NCI-H460 (cell line): ENCODE measurements at places on chromosomes 12 and 14.

- DNase-seq = no peak
Measured at GRCh38 chr14:93285044-93285443, 47.8 kb downstream of the BTBD7 start.

DNA sequence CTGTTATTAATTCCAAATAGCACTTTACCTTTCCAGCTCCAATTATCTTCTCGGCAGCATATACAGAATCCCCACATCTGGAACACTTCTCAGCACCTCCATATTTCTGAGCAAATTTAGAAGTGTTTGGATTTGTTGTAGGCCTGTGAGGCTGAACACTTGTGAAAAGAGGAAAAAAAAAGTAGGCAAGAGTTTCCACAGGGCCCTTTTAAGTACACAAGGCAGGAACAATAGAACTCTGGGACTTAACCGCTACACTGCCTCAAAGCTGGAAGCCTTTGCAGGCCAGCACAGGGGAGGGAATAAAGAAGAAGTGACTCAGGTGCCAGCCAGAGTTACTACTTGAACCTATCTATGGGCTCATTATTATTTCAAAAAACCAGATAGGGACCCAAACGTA lies 18.6 kb downstream of the CSRP2 start:
- DNase-seq = no peak

- no peak for DNase-seq
Measured at GRCh38 chr12:128872303-128872702, 19.0 kb downstream of the GLT1D1 start.

GRCh38 chr12:72077111-72077820 lies 138.6 kb downstream of the TPH2 start:
- no peak for DNase-seq

- DNase-seq = no peak
Measured at GRCh38 chr14:66074537-66074936, 411.6 kb upstream of the CCDC196 start.

DNA sequence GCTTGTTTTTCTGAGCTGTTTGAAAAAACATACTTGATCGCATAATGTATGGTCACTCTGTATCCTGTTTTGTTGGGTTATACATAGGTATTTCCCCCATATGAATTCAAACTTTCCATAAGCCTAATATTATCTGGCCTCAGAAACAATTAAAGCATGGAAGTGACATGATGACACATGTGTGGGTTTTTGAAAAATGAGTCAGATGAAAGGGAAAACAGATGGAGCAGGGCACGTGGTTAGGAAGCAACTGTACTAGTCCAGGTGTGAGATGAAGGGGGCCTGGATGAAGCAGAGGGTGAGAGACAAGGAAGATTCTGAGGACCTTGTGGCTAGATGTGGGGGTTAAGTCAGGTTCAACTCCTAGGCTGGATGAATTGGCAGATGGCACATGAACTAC lies 92.7 kb upstream of the DNM1L start:
- no peak for DNase-seq

GRCh38 chr12:18239526-18239925 lies 21.8 kb upstream of the PIK3C2G start:
- DNase-seq = no peak

DNA sequence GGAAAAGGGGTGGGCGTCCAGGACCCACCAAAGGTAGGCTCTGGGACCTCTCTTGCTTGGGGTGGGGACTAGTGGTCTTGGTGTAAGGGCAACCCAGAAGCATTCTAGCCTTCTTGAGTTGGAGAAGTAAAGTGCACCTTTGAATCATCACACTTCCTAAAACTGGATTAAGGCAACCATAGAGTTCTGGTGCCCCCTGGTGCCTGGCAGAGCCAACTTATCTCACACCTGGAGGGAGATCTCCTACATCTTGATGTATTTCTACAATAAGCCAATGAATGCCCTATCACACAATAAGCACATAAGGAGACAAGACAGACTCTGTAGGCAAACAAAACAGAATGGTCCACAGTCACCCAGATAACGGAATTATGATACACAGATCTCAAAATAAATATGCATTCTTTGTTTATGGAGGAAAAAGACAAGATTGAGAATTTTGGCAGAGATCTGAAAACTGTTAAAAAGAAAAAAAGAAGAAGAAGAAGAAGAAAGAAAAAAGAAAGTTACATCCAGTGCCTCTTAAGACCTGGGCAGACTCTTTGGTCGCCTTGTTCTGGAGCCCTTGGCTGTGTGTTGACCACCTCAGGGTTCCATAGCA lies 95.9 kb upstream of the PPP2R5C start:
- peak; percentile 41 for DNase-seq

DNA sequence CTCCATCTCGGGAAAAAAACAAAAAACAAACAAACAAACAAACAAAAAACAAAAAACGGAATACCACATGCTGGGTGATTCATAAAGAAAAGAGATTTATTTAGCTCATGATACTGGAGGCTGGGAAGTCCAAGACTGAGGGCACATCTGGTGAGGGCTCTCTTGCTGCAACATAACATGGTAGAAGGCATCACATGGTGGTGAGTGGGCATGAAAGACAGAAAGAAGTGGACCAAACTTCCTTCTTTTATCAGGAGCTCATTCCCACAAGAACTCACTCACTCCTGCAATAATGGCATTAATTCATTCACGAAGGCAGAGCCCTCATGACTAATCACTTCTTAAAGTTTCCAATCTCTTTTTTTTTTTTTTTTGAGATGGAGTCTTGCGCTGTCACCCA lies 8.0 kb upstream of the LGMN start:
- DNase-seq = no peak

GRCh38 chr12:56375598-56376434 lies 13.2 kb upstream of the APOF start:
- no peak for DNase-seq

DNA sequence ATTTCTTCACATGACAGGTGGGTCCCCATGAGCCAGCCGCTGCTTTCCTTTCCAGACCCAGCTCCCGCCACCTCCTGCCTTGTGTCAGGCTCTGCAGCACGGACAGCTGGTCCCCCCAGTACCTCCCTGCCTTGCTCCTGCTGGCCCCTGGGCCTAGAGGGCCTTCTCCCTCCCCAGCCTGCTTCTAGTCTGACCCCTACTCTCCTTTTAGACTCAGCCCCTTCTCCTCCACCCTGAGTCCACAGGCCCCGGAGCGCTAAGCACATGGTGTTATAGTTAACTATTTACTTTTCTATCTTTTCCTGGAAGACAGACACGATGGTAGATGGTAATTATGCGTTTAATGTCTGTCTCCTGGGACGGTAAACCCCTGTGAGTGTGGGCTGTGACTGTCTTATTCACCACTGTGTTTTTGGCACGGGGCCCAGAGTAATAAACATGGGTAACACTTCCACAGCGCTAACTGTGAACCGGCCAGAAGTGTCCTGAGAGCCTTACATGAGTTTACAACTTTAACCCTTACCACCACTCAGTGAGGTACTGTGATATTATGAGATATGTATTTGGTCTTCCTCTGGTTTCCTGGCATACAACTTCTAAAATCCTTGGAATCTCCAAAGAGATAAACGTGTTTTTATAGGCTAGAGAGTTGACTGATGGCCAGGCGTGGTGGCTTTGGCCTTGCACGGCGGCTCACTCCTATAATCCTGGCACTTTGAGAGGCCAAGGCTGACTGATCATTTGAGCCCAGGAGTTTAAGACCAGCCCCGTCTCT lies 41.2 kb downstream of the DGLUCY start:
- no peak for DNase-seq

DNA sequence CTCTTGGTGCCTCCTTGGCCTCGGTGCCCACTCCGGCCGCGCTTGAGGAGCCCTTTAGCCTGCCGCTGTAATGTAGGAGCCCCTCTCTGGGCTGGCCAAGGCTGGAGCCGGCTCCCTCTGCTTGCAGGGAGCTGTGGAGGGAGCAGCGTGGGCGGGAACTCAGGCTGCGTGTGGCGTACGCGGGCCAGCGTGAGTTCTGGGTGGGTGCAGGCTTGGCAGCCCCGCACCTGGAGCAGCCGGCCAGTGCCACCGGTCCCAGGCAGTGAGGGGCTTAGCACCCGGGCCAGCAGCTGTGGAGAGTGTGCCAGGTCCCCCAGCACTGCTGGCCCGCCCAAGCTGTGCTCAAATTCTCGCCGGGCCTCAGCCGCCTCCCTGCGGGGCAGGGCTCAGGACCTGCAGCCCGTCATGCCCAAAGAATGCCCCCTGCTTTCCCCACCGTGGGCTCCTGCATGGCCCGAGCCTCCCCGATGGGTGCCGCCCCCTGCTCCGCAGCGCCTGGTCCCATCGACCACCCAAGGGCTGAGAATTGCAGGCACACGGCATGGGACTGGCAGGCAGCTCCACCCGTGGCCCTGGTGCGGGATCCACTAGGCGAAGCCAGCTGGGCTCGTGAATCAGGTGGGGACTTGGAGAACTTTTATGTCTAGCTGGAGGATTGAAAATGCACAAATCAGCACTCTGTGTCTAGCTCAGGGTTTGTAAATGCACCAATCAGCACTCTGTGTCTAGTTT lies 129.2 kb downstream of the PAWR start:
- DNase-seq = no peak

DNA sequence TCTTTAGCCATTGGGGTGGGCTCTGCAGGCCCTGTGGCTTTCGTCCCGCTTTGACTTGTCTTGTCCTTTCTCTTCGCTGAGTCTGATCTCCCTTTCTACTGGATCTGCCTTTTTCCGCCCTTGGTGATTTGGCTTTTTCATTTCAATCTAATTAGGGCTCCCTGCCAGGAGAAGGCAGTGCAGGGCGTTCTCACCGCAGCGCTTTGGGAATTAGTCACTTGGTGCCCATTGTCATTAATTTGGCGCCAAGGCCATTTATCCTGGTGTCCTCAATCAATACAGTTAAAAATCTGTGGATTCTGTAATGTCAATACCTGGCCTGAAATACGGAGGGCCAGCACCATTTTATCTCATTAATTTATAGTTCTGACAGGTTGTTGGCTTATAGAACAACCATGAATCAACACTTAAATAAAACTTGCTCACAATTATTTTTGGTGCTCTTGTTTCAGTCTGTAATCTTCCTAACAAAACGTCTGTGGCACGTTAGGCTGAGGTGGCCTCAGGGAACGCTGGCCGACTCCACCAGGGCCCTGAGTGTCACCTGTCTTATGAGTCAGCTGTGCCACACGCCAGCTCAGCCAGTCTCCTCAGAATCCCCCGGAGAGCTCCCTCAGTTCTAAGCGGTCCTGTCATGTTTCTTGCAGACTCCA lies 115.7 kb downstream of the BEGAIN start:
- DNase-seq = no peak

GRCh38 chr12:77113971-77114370 lies 48.6 kb upstream of the E2F7 start:
- no peak for DNase-seq

DNA sequence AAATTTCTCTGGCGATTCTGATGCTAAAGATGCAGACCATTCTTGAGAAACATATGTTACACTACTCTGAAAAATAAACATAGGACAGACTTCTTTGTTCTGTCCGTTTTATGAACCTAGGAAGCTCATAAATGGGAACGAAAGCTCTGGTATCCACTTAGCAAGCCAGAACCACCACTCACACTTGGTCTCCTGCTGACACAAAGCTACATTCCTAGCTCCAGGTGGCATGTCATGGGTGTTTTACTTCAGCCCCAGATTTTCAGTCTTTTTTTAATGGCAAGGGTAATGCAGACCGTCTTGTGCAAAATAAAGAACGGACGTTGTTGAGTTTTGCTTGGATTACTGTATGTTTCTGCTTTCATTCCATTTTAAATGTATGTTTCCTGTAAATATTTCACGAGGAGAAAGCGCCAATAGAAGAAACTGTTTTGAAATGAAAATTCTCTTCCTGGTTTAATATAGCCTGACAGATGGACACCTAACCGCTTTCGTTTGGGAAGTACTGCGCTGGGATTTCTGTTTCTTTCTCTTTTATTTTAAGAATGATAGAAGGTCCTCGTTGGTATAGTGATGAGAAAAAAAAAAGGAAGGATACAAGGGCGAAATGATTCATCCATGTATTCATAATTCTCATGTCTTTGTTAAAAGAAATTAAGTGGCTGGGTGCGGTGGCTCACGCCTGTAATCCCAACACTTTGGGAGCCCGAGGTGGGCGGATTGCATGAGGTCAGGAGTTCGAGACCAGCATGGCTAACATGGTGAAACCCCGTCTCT lies 871 bp upstream of the COQ5 start:
- DNase-seq = peak; percentile 38
